ENCODE measurements at places on chromosomes 6 and 20.

GRCh38 chr6:36983538-36983937 is 2.5 kb downstream of the MTCH1 start:
- no peak for DNase-seq

- no peak for DNase-seq
These were observed 411.8 kb downstream of the CDKAL1 start for GRCh38 chr6:20946022-20946421.

DNA sequence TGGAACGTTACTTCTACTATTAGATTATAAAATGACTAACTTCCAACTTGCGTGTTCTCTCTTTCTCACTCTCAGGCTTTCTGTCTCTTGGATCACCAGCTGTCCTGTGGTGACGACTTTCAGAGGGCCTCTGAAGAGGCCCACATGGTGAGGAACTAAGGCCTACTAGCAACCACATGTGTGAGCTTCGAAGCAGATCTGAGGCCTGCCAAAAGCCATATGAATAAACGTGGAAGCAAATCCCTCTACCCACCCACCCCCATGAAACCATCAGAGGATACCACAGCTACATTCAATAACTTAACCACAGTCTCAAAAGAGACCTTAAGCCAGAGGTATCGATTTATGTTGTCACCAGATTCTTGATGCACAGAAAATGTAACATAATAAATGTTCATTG is 13.5 kb upstream of the BMP5 start:
- DNase-seq, result no peak

GRCh38 chr6:54262971-54263370 is 45.3 kb upstream of the TINAG start:
- no peak for DNase-seq

GRCh38 chr20:52752023-52752422 is 220.1 kb upstream of the TSHZ2 start:
- no peak for DNase-seq

DNA sequence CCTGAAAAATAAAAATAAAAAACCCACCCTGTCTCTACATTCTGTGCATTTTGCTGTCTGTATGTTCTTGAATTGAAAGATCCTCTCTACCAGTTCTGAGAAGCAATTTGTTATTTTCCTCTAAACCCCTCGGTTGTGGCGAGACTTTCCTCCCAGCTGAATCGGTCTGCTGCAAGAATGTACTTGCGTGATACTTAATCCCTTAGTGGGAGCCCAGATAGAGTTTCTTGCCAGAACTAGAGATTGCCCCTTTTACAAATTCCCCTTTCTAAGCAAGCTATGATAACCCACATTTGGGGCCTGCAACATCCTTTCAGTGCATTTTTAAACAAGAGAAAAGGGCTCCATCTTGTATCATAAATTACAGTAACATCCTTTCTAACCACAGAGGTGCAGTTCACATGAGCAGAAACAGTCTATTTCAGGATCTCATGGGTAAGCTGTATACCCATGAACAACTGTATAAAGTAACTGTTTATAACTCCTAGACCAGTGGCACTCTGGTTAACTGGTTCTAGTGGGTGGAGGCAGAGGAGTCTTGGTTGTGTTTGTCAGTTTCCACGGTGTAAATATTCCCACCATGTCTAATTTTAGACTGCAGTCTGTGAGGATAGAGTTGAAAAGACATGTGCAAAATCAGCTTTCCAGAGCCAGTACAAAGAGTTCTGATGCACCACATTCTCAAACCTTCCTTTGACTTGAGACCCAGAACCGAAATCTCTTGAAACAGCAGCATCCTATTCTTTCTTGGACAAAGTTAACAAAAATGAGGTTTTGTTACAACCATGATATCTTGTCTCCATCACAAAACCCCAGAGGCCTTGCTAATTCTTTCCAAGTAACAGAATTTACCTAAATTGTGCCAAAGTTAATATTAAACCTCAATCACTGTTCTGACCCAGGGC is 113.1 kb upstream of the ZNF217 start:
- no peak for DNase-seq

- peak; percentile 78 for DNase-seq
These were observed 4.0 kb downstream of the CD40 start for GRCh38 chr20:46122071-46122470.

DNA sequence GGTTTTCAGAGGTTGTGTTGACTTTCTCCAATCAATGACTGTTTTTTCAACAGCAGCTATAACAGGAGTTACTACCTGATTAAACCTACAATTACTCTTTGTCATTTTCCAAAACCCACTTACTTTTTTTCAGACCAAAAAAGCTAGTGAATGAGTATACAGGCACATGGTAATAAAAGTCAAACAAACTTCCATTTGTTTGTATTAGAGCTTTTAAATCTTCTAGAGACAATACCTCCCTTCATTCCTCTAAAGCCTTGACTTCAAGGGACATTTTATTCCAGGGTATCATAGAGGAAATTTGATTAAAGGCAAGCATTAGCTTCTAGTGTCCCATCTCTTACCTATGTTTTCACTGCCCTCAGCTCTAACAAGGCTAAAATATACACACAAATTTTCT is 52.7 kb downstream of the IL22RA2 start:
- no peak for DNase-seq

DNA sequence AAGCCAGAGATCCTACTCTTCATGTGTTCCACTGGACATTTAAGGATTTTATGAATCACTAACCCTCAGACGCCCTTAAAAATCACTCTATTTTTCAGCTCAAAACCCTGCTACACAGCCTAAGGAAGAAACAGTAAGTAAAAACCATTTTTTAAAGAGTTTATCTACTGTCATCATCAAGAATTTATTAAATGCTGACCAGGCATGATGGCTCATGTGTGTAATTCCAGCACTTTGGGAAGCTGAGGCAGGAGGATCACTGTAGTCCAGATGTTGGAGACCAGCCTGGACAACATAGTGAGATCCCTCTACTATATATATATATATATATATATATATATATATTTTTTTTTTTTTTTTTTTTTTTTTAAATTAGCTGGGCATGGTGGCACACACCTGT is 124.2 kb upstream of the ID4 start:
- DNase-seq, result no peak

- DNase-seq, result no peak
These were observed 469 bp upstream of the XRN2 start for GRCh38 chr20:21302664-21303060.

- DNase-seq, result no peak
These were observed 8.0 kb downstream of the NCOA3 start for GRCh38 chr20:47509685-47510084.

DNA sequence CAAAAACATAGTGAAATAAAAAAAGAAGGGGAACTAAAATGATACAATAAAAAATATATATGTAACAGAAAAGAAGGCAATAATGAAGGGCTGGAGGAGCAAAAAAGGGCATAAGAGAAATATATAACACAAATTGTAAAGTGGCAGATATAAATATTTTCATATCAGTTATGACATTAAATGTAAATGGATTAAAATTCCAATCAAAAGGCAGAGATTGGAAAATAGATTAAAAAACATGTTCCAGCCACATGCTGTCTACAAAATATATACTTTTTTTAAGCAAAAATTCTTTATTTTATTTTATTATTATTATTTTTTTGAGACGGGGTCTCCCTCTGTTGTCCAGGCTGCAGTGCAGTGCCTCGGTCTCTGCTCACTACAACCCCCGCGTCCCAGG is 23.9 kb upstream of the NT5E start:
- DNase-seq, result no peak

DNA sequence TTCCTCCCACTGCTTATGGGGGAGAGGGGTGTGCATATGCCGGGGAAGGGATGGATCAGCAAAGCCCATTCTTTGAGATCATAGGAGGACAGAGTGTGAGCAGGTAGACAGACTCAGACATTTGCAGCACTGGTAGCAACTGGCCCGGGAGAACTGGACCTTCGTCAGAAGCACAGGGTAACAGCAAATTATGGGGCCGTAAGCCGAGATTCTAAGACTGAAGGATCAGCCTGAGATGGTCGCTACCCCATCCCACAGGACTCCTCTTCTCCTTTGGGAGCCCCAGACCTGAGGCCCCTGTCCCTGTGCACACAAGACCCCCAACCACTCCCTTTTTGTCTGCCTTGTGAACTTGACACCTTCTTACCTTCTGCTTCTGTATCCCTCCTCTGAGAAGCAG is 106.5 kb downstream of the TOX2 start:
- DNase-seq, result no peak

DNA sequence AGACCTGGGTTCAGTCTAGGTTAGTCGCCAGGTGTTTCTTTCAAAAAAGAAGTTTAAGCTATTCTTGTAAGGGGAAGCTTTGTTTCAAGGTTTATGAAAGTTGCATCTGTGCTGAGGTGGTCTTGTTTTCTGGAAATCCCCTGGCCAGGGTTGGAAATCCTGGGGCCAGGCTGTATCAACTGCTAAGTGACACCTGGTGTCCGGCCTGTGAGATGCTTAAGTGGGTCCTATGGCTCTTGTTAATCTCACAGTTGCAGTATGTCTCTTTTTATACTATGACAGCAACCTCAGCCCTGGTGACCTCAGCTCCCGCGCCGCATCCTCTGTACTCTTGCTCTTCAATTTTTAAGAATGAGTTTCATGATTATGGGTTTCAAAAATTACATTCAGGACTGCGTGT is 72.0 kb downstream of the CHMP4B start:
- DNase-seq, result no peak

DNA sequence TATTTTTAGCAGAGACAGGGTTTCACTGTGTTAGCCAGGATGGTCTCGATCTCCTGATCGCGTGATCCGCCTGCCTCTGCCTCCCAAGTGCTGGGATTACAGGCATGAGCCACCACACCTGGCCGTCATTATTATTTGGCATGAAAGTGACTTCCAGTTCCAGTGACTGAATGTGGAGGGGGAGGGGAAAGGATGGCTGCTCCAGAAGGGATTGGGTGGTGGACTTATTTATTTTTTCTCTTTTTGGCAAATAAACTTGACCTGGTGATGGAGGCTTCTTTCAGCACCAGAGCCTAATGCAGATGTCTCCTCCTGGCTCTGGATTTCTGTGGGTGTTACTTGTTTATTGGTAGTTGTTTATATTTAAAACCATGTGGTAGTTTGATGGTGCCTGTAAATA is 16.9 kb upstream of the SLC22A23 start:
- DNase-seq, result no peak

DNA sequence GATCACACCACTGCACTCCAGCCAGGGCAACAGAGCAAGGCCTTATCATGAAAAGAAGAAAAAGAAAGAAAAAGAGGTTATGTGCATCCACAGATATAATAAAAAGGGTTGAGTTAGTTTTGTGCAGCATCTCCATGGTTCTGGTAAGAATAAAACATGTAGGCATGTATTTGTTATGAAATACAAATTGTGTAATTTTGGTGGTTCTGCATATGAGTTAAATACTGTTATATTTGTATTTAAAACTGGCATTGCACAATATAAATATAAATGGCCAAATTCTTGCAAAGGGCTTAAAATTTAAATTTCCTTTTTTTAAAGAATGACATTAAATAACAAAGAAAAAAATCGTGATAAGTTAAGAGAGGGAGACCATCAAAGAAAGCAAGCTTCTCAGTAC is 159.1 kb upstream of the PREP start:
- DNase-seq, result no peak

DNA sequence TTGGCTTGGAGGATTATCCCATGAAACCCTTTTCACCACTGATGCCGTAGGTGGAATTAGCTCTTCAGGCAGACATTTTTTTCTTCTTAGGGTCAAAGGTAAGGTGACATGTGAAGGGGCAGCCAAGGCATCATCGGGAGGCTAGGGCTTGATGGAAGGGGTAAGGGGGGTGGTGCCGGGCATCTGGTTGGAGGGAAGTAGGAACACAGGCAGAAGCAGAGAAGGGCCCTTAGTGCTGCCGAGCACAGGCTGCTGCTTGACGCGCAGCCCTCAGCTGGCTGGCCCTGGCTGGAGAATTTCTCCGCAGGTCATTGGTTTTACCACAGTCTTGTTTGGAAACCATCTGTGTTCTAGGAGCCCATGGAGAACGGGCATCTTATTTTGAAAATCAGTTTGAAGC is 54.7 kb downstream of the TRAF3IP2 start:
- no peak for DNase-seq

- no peak for DNase-seq
These were observed 24.2 kb upstream of the SGK1 start for GRCh38 chr6:134341999-134342567.

DNA sequence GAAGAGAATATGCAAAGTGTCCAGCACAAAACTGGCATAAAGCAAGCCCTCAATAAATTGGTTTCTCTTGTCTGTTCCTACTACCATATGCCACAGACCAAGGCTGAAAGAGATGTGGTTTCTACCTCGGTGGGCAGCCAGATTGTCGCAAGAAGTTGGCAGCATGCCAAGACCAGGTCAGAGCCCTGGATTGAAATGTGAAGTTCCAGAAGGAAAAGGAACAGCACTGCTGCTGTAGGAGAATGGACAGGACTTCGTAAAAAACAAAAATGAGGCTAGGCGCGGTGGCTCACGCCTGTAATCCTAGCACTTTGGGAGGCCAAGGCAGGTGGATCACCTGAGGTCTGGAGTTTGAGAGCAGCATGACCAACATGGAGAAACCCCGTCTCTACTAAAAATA is 22.1 kb downstream of the MRPL14 start:
- DNase-seq, result no peak

GRCh38 chr20:7856756-7857155 is 83.5 kb downstream of the HAO1 start:
- peak; percentile 93 for DNase-seq

DNA sequence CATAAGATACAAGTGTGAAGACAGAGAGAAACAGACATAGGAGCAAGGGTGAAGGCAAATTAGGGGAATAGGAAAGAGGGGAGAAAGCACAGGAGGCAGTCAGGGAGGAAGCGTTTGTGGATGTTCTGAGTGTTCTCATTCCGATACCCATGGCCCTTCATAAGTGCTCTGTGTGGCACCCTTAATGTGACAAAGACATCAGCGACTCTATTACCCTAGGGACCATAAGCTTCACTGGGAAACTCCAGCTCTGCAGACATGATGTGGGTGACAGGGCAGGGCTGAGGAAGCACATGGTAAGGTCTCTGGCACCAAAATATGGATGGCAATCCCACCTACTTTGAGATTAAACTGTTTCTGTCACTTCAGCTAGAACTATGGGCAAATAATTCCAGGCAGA is 33.0 kb downstream of the F13A1 start:
- DNase-seq, result no peak

DNA sequence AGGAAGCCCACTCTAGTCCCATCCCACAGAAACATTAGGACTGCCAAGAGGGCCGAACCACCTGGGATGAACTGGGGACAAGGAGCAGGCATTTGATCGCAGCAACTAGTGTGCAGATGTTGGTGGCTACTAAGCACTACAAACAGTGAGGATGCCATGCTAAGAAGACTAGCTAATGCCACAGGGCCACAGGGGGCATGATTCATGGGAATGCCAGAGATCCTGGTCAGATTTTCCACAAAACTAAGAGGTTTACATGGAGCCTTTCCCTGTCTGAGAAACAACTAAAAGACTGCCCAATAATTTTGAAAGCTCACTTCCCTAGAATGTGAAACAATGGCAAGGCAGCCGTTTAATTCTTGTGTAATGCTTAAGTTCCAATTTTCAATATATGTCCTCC is 375.9 kb upstream of the PTCHD4 start:
- DNase-seq, result no peak

GRCh38 chr20:63463400-63464288 is 8.8 kb downstream of the KCNQ2 start:
- DNase-seq, result no peak

- DNase-seq, result no peak
These were observed 72.7 kb downstream of the NFATC2 start for GRCh38 chr20:51469578-51470498.
